ENCODE measurements at places on chromosomes 7 and 10. TPM values are rescaled to one million over a fixed set of nuclear protein-coding genes. Genes with fewer than 3 reads are reported as not detected.

PKD2L1 gene
- 3.4 TPM for total RNA-seq

DNA sequence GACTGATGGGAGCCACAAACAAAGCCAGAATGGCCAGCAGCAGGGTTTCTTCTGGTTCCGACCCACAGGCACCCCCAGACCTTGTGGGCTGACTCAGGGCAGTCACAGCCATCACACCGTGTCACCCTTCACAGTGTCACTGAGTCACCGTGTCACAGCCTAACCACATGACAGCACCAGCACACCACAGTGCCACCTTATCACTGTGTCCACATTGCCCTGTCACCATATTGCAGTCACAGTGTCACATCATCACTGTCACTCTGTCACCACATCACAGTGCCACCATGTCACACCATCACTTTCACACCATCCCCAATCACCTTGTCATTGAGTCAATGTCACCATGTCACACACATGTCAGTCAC lies 77.0 kb downstream of the OAT start:
- peaks cover 13% of the 10 kb centered on the region for H3K4me1 ChIP-seq
- H3K27ac ChIP-seq, result no peak overlapping the region
- H3K36me3 ChIP-seq, result no peaks in the 10 kb centered on the region
- no peak overlapping the region for H3K4me3 ChIP-seq

DNA sequence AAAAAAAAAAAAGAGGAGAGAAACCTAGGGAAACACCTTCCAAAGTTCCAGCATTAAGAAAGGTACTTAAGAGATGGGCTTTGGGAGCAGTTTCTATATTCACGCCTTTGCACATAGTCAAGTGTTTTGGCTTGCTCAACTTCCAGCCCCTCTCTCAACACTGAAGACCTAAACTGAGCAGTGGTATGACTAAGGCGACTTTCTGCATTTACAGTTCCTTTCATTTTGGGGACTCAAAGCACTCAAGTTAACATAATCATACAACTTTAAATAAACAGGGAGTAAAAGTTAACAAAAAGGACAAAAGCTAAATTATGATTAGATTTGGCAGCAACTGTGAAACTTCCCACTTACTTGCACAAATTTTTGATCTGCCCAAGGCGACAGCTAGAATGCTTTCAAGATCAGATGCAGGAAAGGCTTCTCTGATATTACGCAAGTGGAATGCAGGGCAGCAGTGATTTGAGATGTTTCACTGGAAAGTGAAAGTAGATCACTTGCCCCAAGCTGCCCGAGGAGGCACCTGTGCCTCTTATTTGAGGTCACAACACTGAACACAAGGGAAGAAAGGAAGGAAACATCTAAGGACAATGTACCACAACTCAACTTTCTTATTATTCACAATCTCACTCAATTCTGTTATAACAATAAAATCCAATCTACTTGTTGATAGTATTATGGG lies 199.5 kb downstream of the SKAP2 start:
- peaks cover 24% of the 10 kb centered on the region for H3K4me1 ChIP-seq
- H3K27ac ChIP-seq, result peak overlapping the region; percentile 27
- peak overlapping the region; percentile 21 for H3K4me3 ChIP-seq
- no peaks in the 10 kb centered on the region for H3K36me3 ChIP-seq
- DNase-seq, result no peak
- no peaks in the 10 kb centered on the region for H3K27me3 ChIP-seq

MMD2 gene
- not detected for total RNA-seq

CSTF2T gene
- total RNA-seq, result 16.4 TPM

- no peaks in the 10 kb centered on the region for H3K27me3 ChIP-seq
- no peaks in the 10 kb centered on the region for H3K36me3 ChIP-seq
- H3K27ac ChIP-seq, result no peak overlapping the region
- H3K4me3 ChIP-seq, result no peak overlapping the region
Observed at GRCh38 chr10:86288695-86289576, 77.7 kb downstream of the GRID1 start.

GIMAP4 gene
- 95.7 TPM for total RNA-seq

Measured in lower lobe of right lung (tissue), 2 donors.